ENCODE measurements at places on chromosomes 2 and 18.

- no peak for DNase-seq
Measured at GRCh38 chr2:86274918-86275275, 62.5 kb downstream of the REEP1 start.

GRCh38 chr2:170396799-170397459, 219.0 kb downstream of the MYO3B start:
- no peak for DNase-seq

- DNase-seq: no peak
Measured at GRCh38 chr2:239012936-239013677, 165.2 kb downstream of the TWIST2 start.

- no peak for DNase-seq
Measured at GRCh38 chr2:69583321-69583833, 60.2 kb downstream of the AAK1 start.

Data from NCI-H1930 (cell line).